ENCODE measurements at places on chromosomes 2 and 18. TPM values are rescaled to one million over a fixed set of nuclear protein-coding genes. Genes with fewer than 3 reads are reported as not detected.

The C1D gene
- 27.6 TPM for total RNA-seq

The STARD6 gene
- not detected for total RNA-seq

The GCFC2 gene
- total RNA-seq: 14.9 TPM

The CFC1B gene
- not detected for total RNA-seq

The GAD1 gene
- not detected for total RNA-seq

The FASTKD1 gene
- 18.8 TPM for total RNA-seq

The AGPS gene
- 13.6 TPM for total RNA-seq

The RAX gene
- not detected for total RNA-seq
